ENCODE measurements at places on chromosomes 16 and 17.

- no peak for DNase-seq
These were observed 129.6 kb downstream of the ENGASE start for GRCh38 chr17:79204261-79204660.

DNA sequence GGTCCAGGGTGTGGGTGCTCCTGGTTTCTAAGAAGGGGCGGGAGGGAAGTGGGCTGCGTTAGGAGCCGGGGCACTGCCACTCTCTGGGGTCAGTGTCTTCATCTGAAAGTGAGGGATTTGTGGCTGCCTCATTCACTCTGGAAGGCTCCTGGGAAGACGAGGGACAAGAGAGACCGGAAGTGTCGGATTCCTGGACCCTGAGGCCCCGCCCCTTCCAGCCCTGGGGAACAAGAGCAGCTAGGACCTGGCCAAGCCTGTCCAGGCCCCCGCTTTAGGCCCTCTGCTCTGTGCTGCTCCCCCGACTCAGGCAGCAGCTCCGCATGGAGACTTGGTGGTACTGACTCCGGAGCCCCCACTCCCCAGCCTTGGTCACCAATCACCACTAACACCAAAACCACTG, 6.5 kb downstream of the LGALS3BP start:
- DNase-seq, result no peak

GRCh38 chr17:27582696-27583095, 48.3 kb upstream of the LGALS9 start:
- DNase-seq, result no peak

DNA sequence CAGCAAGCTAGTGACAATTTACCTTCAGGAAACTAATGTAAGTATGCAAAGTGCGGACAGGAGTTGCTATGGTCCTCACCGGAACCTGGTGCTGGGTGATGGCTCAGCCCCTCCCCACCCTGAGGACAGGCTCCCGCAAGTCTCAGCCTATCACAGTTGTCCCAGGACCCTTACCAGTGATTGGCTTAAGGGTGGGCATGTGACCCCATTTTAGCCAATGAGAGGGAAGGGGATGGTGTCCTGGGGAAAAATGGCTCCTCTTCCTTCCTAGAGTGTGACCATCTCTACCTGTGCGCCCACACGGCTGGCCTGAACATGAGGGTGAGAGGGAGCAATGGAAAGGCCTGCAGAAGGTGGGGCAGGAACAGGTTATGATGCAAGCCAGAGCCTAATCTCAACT, 80.4 kb downstream of the C16orf78 start:
- DNase-seq, result no peak

GRCh38 chr17:60381958-60382357, 10.0 kb downstream of the USP32 start:
- no peak for DNase-seq

DNA sequence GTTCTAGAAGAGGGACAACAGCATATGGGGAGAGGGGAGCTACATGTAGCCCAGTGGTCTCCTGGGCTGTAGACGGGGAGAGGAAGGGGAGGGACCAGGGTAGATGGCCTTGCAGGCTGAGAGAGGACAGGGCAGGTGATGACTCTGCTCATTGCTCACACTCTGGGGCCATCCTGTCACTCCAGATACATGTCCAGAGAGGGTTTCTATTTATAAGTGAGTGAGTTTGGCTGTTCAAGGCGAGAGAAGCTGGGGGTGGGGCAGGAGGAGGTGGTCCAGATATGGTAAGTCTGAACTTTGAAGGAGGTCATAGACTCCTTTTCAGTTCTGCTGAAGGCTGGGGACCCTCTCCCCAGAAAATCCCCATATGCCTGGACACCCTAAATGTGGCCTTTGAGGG, 22.2 kb downstream of the CACNA1G start:
- no peak for DNase-seq
